ENCODE measurements at places on chromosomes 2 and 18.

- peak; percentile 58 for DNase-seq
Measured at GRCh38 chr18:48928787-48929186, 22.0 kb downstream of the SMAD7 start.

GRCh38 chr2:201191132-201191875 is 8.4 kb downstream of the CASP10 start:
- DNase-seq: no peak

DNA sequence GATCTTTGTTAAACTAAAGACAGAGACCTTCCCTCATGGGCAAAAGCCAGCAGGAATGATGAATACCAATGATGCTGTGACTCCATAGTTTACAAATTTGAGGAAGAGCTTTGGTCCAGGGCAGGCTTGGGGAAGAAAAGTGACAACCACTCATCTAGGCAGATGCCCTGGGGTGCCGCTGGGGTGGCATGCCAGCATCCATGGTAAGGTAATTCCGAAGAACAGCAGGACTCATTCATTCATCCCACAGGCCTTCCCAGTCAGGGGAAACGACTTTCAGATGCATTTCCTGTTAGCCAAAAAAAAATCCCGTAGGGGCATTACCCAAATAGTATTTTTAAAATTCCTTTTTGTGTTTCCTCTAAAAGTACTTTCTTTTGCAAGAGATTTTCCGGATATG is 180.7 kb upstream of the SERPINE2 start:
- no peak for DNase-seq

GRCh38 chr2:239824046-239824694 is 201.0 kb downstream of the NDUFA10 start:
- no peak for DNase-seq

- DNase-seq: no peak
Measured at GRCh38 chr2:156115338-156115737, 217.2 kb downstream of the NR4A2 start.

DNA sequence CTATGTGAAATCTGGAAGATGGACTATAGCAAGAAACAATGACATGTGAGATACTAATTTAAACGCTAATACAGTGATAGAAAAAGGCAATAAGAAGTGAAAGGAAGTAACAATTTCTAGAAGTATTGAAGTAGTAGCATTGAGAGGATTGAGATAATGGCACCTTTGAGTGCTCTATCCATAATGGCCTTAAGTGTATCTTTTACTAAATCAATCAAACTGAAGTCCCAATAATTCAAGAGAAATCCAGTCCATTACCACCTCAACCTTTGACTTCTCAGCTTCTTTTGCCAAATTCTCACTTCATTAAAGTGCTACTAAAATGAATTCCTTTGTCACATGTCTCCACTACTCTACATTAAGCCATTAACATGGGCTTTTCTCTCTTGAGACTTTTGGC is 82.6 kb upstream of the KYNU start:
- no peak for DNase-seq

DNA sequence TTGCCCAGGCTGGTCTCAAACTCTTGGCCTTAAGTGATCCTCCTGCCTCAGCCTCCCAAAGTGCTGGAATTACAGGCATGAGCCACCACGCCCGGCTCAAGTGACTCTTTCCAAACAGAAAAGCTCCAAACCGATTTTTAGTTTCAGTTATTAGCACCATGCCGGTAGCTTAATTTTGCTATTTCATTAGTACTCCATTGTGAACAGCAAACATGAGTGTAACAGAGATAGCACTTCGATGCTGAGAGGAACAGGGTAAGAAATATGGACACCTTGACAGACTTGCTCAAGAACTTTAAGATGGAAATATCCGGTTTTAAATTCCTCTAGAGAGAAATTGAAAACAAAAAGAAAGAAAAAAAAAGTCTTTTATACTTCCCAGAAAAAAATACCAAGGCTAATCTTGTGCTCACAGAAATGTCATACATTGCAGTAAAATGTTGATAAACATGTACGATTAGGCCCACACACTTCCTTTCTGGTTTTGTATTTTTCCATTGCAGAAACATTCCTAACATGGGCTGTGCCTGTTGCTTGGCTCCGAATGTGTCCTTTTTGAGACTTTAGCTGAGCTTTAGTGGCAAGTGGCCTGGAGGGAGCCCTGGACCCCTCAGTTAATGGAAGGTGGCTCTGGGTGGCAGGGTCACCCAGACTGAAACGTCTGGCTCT is 18.3 kb downstream of the FHL2 start:
- DNase-seq: no peak

DNA sequence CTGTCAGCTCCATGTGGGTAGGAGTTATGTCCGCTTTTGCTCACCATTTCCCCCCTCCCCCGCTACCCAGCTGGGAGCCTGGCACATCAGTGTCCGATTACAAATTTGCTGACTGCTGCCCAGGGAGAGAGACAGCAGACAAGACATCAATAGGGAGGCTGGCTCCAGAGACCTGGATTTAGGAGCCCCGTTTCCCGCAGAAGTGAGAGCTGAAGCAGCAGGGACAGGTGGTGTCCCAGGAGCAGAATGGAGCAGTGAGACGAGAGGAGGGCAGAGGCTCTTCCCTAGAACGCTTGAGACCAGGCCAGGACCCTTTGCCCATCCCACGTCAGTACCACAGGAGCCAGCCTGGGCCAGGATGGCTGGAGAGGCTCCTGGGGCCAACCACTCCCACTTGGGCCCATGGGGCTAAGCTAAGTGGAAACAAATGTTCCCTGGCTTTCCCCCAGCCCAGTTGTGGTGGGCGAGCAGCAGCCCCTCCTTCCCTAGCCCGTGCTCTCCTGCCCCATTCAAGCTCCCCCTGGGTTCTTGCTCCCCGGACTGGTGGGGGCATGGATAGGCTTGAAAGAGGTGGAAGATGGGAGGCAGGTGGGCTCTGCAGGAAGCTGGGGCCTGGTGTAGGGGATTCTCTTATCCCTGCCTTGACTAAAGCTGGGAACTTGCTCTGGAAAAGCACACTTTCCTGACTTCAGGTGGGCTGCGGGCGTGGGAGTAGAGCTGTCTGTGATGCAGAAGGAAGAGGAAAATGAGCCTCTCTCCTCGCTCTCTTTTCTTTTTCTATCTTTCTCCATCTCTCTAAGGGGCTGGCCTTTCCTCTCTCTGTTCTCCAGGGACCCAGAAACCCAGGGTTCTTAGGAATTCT is 4.1 kb upstream of the WNT6 start:
- no peak for DNase-seq

- DNase-seq: no peak
Measured at GRCh38 chr2:136091899-136092298, 26.1 kb downstream of the CXCR4 start.

GRCh38 chr2:36733215-36733614 is 36.7 kb downstream of the VIT start:
- no peak for DNase-seq

DNA sequence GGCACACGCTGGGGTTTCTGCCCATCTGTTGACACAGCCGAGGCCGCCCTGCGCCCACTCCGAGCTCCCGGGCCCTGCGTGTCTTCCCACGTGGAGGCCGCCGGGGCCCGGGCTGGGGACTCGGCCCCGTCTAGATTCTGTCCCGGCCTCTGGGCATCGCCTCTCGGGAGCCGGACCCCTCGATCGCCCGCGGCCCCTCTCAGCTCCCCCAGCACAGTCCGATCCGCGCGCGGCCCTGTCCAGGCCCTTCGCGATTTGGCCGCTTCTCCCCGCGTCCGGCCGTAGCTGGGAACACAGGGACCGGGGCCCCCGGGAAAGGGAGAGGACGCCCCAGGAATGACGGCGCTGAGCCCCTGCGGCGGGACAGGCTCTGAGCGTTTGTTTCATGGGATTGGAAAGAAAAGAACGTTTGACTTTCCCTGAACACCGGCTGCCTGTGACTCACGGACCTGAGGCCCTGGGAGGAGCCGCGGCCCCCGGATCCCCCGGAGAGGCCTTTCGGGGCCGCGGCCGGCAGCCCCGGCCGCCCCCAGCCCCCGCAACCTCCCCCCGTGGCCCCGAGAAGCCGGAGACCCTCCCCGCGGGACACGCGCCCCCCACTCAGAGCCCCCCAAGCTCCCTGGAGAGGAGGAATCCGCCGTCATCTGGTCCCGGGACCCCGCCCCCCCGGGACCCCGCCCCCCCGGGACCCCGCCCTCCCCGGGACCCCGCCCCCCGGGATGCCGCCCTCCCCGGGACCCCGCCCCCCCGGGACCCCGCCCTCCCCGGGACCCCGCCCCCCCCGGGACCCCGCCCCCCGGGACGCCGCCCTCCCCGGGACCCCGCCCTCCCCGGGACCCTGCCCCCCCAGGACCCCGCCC is 62.7 kb upstream of the CTDP1 start:
- no peak for DNase-seq

- no peak for DNase-seq
Measured at GRCh38 chr18:35457140-35457704, 40.5 kb downstream of the INO80C start.

- DNase-seq: no peak
Measured at GRCh38 chr2:161975813-161976160, 98.2 kb downstream of the DPP4 start.
